ENCODE measurements at places on chromosomes 5 and 9.

DNA sequence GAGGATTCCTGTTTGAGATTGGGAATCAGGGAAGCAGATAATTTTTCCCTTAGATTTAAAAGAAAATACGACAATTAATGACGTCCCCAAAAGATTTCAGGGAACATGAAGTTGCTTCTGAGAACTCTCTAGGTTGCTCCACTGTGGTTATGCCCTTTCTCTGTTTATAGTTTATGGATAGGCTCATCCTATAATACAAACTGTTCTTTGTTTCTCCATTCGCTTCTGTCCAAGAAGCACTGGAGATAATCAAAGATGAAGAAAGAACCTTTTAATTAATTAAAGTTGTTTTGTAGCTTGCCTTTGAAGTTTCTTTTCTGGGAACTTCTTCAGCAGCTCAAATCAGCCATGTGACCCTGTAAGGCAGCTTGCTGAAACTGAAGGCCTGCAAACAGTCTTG, 87.5 kb downstream of the CHSY3 start:
- no peak for DNase-seq

- no peak for DNase-seq
These were observed 33.1 kb downstream of the CRB2 start for GRCh38 chr9:123389070-123389469.

- DNase-seq = peak; percentile 26
These were observed 14.9 kb downstream of the TRIM7 start for GRCh38 chr5:181189962-181190710.

DNA sequence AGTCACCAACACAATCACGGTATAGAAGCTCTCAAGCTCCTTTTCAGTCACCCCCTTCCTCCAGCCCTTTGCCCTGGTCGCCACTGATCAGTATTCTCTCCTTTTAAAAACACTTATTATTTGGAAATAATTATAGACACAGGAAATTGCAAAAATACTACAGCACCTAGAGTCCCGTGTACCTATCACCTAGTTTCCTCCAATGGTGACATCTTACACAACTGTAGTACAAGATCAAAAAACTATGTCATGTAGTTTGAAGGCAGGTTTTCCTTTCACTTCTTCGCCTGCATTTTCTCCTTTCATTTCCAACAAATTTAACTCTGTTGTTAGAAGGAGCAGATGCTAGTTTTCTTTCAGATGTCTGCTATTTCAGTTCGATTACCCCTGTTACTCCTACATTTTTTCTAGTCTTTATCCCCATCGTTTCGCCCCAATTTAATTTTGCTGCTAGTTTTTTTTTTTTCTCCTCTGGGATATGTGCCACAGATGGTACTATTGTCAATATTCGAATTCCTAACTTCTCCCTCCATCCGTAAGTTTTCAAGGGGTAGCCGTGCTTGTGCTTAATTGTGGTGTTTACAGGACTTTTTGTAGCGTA, 612 bp upstream of the ATG10 start:
- DNase-seq = peak; percentile 39

DNA sequence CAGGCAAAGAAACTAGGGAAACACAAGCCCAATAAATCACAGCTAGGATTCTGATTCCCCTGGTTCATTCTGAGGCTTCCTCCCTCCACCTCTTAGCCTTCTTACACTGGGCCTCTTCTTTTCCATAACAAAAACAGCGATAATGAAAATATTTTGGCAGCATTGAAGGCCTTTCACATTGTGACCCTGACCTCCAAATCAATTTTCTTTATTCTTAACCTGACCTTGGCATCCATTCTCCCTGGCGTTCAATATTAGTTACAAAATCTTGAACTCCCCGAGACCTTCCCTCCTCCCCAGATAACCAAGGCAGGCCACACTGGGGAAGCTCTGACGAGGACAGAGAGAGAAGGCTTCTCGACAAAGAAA, 399.9 kb downstream of the ZSWIM6 start:
- DNase-seq = no peak

GRCh38 chr9:115533511-115533910, 415.6 kb upstream of the TNC start:
- no peak for DNase-seq

DNA sequence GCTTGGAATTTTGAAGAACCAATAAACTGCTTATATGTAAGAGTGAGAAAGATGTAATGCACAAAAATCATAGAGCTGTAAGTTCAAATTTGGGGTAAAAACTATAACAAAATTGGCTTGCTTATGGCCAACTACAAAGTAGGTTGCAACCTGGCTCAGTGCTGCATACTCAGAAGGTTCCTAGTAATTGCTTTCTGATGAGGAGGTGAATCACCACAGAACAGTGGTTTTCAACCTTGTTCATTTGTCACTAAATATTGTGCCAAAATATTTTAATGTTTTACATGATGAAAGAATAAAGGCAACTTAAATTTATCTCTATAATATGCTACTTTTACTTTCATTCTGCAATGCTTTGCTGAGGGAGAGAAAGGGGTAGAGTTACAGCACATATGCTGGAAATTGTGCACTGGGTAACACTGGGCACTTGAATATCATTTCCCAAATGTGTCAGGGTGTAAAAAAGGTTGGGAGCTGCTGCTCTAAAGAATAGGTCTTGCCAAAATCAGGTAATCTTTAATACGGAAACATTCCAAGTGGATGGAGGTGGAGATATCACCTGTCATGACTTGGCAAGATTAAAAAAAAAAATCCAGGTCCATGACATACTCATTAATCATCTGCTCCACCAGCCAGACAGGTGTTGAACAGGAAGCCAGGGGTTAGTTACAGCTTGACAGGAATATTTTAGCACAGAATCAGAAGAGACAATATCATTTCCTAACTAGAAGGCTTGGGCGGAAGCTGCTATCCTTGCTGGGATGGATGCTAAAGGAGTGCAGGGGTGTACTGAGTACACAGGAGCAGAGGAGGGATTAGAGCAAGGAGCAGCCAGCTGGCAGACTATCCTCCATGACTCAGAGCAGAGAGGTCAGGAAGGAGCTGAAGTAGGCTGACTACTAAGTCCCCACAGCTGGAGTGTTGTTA, 34.6 kb upstream of the CCL21 start:
- DNase-seq = peak; percentile 4

DNA sequence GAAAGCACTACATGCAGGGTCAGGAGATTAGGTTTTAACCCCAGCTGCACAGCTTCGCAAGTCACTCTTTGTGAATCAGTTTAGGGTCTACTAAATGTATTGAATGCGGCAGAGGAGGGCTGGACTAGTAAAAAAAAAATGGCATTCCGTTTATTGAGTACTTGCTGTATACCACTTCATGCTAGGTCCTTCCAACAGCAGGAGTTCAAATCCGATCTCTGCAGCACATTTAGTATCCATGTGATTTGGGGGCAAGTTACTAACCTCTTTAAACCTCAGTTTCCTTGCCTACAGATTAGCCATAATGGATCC, 204.4 kb downstream of the SNCAIP start:
- no peak for DNase-seq

DNA sequence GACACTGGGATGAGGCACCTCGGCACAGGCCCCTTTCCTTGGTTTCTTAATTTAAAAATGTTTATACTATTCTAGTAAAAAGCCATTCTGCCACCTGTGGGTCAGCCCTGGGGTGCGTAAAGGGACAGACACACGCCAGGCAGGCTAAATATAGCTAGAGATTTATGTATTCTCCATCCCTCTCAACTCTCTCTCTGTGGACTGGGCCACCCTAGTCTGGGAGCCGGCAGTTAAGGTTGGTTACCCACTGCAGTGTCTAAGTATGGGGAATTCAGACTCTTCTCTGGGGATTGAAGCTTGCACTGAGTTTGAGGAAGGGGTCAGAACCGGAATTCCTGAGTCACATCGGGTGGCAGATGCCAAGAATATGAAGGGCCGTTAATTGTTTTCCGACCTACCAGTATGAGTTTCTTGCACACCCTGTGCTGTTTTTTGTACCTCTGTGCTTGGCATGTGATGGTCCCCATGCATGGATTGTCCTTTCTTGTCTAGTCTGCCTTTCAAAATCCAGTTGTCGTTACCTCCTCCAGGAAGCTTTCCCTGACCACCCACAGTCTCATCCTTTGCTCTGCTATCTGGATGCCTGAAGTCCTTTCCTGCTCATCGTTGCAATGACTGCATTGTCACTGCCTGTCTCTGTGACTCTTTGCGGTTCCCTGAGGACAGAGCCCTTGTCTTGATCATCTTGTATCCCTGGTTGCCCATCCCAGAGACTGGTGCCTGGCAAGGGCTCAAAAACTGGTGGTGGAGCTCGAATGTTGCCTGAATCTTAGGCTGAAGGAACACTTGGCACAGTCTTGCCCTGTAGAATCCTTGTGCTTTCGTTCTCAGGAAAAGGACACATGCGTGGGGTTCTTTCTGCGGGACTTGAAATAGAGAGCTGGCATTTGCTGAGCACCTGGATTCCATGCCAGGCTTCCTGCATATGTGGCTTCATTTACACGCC, 2.1 kb downstream of the NEURL1B start:
- no peak for DNase-seq

- peak; percentile 49 for DNase-seq
These were observed 93.4 kb downstream of the KCNIP1 start for GRCh38 chr5:170597109-170597751.

DNA sequence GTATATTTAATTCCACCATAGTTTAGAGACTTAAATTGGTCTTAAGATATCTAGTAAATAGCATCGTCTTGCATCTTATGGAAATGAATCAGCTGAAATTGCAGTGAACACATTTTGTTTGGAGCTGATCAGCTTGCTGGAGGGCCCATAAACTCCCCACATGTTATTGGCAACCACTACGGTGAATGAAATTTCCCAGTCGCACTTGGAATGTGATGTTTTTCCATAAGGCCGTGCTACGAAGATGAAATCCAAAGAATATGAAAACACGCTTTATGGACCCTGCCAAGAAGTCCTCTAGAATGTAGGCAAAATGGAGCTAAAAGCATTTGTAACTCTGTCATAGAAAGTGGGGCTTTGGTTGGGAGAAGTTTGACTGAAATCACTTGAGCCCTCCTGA, 572.1 kb downstream of the ACTL7B start:
- no peak for DNase-seq

DNA sequence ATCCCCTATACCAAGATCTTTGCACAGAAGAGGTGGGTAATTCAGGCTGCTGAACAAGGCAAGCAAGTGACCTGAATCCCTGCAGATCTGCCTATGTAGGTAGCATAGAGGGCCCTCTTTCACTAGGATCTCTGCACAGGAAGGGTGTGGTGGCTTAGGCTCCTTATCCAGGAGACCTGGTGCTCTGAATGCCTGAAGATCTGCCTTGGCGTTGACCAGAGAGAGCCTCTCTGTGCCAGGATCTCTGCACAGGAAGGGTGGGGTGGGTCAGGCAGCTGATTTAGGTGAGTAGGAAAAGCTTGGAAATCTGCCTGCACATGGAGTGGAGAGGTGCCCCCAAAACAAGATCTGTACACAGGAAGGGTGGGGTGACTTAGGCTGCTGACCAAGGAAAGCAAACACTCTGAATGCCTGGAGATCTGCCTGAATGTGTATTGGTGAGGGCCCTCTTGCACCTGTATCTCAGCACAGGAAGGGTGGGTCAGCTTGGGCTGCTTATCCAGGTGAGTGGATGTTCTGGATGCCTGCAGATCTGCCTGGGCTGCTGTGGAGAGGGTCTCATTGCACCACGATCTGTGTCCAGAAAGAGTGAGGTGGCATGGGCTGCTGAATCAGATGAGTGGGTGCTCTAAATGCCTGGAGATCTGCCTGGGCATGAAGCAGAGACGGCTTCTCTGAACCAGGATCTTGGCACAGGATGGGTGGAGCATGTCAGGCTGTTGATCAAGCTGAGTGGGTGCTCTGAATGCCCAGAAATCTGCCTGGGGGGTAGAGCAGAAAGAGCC, 365.9 kb downstream of the DMAC1 start:
- DNase-seq = no peak

GRCh38 chr5:78514427-78515330, 133.9 kb downstream of the LHFPL2 start:
- no peak for DNase-seq

DNA sequence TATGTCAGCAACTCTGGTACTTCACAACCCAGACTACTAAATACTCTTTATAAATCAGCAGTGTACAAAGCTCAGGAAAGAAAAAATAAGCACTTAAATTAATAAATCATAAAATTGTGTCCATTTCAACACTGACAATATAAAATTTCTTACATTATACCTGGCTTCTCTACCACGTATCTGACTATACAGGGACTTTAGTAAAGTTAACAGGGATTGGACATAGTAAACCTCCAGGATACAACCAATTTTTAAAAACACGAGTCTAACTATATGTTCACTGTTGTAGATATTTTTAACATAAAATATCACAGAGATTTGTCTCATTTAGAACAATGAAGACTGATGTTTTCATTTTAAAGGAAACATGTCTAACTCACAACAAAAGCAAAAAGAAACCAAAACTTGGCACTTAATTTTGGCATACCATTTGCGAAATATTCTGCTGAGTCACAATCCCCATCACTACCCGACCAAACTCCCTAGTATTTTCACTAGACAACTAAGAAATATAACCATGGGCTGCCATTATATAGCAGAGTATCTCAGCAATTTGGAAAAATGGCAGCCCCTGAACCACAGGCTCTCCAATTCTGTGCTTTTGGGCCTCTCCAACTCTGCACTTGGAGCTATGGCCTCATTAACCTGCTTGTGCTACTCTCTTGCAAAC, 14.4 kb downstream of the FAM169A start:
- DNase-seq = no peak

- peak; percentile 40 for DNase-seq
These were observed 44.8 kb downstream of the PRRC1 start for GRCh38 chr5:127562252-127562651.

DNA sequence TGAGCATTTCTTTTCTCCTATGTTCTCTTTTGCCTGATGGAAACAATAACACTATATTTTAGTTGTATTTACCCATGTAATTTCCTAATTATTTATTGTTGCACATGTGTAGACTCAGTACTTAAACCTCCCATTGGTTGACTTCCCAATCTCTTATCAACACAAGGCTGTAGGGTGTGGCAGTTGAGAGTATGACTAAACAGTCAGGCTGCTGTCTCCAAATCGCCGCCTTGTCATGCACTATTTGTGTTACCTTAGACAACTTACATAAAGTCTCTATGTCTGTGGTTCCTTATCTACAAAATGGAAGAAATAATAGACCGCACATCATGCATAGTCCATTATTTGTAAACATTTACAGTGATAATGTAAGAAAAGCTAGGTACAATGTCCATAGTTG, 68.9 kb upstream of the EFNA5 start:
- no peak for DNase-seq

GRCh38 chr5:13566871-13567339, 377.6 kb downstream of the DNAH5 start:
- no peak for DNase-seq

GRCh38 chr5:2433086-2433485, 318.4 kb downstream of the IRX2 start:
- no peak for DNase-seq

GRCh38 chr9:124754289-124754688, 16.8 kb downstream of the NR6A1 start:
- DNase-seq = peak; percentile 36

DNA sequence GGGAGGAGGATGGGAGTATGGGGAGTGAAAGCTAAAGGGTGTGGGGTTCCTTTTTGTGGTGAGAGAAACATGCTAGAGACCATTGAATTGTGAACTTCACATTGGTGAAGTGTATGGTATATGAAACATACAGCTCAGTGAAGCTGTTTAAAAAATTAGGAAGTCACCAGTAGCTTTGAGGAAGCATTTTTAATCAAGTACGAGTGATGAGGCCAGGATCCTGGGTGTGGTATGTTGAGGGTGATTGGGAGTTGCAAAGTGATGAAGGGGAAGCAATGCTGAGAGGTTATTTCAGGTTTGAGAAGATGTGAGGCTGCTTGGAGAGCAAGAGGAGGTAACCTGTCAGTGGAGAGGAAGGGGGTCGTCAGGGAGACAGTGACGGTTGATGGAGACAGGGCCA, 22.7 kb upstream of the CLK4 start:
- no peak for DNase-seq
